ENCODE measurements at places on chromosomes 5 and 9.

DNA sequence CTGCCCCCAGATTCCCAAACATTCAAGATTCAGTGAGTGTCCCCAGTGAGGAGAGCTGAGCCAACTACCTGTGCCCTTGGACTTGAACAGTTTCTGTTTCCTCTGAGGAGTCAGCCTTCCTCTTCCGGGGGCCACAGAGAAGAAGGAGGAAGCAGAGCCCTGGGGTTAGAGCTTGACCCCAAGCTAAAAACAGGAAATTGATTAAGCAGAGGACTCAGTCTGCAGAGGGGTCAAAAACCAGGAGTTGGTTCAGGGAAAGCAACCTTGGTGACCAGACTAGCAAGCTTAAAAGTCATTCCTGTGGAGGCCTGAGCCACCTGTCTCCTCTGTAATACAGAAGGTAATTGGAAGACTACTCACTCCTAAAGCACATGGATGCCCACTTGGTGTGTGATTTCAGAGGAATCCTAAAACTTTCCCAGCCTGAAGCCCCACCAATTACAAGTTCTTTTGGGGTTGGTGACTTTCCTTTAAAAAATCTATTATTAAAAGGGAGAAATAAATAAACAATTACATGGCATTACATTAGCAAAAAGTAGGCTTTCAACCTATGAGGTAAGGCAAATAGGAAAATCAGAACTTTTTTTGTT is 64.2 kb upstream of the SELENOP start:
- peak; percentile 73 for DNase-seq

GRCh38 chr9:125646217-125646616 is 60.8 kb downstream of the MAPKAP1 start:
- DNase-seq: no peak

GRCh38 chr5:159002171-159002570 is 97.5 kb downstream of the EBF1 start:
- no peak for DNase-seq

DNA sequence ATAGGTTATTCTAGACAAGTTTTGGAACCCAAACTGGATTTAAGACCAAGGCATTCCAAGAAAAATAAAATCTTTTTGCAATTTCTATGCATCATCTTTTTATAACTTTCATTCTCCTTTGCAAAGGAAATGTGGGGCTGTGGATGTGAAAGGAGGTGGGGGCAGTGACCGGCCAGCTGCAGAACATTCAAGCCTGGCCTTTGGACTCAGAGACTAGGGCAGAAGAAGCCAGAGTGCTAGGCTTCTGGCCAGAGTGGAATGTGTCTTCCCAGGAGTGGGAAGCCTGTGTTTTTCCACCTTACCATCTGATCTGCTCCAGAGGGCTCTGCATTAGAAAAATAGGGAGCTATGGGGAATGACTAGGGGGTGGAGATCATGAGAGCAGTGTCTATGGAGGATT is 148.5 kb downstream of the C9orf152 start:
- DNase-seq: no peak

DNA sequence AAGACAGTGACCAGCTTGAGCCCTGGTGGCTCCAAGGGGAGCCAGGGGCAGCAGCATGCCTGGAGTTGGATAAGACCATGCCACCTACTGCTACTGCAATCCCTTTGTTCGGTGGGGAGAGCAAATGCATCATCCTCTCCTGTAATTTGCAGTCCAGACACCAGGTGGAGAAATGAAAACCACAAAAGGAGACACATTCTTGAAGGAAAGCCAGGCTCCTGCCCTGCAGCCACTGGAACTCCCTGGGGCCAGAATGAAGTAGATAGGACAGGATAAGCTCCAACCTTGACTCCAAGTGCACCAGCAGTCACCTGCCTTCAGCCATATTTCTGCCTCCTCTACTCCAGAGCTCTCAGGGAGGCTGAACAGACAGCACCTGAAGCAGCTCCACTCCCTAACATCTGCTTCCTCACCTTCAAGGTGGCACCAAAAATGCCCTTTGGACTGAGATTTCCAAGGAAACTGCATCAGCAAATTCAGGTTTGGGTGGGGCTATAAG is 65.1 kb upstream of the IQGAP2 start:
- DNase-seq: peak; percentile 21

GRCh38 chr5:126680191-126680817 is 79.6 kb downstream of the PHAX start:
- peak; percentile 75 for DNase-seq

DNA sequence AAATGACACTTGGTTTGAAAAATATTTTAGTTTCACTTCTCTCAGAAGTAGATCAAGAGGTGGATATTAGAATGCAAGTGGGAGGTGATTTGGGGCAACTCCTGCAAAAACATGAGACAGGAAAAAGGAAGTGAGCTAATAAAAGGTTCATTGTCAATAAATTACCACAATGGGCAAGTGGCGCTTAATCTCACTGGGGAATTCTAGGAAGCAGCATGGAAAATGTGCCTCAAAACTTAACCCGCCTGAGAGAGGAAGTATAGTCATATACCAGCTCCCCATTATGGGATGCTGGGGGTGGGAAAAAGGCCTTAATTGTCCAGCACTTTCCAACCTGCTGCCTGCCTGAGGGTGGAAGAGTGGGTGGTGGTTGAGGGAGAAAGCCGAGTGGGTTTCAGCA is 204.1 kb downstream of the ELAVL2 start:
- DNase-seq: peak; percentile 35

Measured in MV-4-11 (cell line).